ENCODE measurements at places on chromosomes 6 and 20. TPM values are rescaled to one million over a fixed set of nuclear protein-coding genes. Genes with fewer than 3 reads are reported as not detected.

GRCh38 chr6:101435038-101435437, 41.5 kb downstream of the GRIK2 start:
- H3K4me3 ChIP-seq = no peak overlapping the region
- peaks cover 17% of the 10 kb centered on the region for H3K36me3 ChIP-seq
- no peak overlapping the region for H3K27ac ChIP-seq
- no peak for DNase-seq
- H3K4me1 ChIP-seq = peaks cover 24% of the 10 kb centered on the region
- no peaks in the 10 kb centered on the region for H3K27me3 ChIP-seq

- peaks cover 3% of the 10 kb centered on the region for H3K27me3 ChIP-seq
- H3K27ac ChIP-seq = no peak overlapping the region
- no peaks in the 10 kb centered on the region for H3K4me1 ChIP-seq
- no peak for DNase-seq
- no peaks in the 10 kb centered on the region for H3K36me3 ChIP-seq
Observed at GRCh38 chr20:22619806-22620205, 35.4 kb upstream of the FOXA2 start.

GRCh38 chr6:121780325-121781321, 345.2 kb downstream of the GJA1 start:
- H3K4me1 ChIP-seq = no peaks in the 10 kb centered on the region
- DNase-seq = peak; percentile 71
- no peak overlapping the region for H3K27ac ChIP-seq
- H3K27me3 ChIP-seq = no peaks in the 10 kb centered on the region

- peaks cover 57% of the 10 kb centered on the region for H3K4me1 ChIP-seq
- peaks cover 19% of the 10 kb centered on the region for H3K36me3 ChIP-seq
- H3K27ac ChIP-seq = peak overlapping the region; percentile 91
- peak overlapping the region; percentile 58 for H3K4me3 ChIP-seq
- no peaks in the 10 kb centered on the region for H3K27me3 ChIP-seq
Observed at GRCh38 chr6:156021746-156022396, 566.2 kb upstream of the NOX3 start.

- DNase-seq = no peak
- H3K27ac ChIP-seq = peak overlapping the region; percentile 90
- no peak overlapping the region for H3K4me3 ChIP-seq
- no peaks in the 10 kb centered on the region for H3K36me3 ChIP-seq
- H3K27me3 ChIP-seq = no peaks in the 10 kb centered on the region
Observed at GRCh38 chr6:16419636-16420336, 181.4 kb downstream of the GMPR start.

The FAM209A gene
- total RNA-seq = not detected

DNA sequence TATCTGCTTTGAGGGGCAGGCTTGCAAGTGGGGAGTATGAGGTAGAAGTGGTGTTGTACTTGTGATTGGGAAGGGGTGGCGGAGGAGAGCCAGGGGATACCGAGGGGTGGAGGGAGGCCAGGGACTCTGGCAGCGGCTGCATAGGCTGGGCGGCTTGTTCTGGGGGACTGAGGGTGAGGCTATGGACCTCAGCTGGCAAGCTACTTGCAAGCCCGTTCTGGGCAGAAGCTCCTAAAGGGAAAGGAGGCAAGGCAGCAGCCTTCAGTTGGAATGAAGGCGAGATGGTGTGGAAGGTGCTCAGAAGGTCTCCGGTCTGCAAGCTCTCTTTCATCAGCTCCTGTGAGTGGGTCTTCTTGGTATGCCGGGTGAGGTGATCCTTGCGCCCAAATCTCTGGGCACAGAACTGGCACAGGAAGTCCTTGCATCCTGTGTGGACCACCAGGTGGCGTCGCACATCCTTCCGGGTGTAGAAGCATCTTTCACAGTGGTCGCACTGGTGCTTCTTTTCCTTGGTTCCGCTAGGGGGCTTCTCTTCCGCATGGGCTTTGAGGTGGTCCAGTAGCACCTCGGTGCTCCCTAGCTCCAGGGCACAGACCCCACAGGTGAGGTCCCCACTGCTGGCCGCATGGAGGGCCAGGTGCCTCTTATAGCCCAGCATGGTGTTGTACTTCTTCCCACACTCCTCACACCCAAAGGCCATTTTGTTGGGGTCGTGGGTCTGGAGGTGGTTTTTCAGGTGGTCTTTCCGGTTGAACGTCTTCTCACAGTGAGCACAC, 66.0 kb downstream of the PLAGL1 start:
- H3K4me1 ChIP-seq = no peaks in the 10 kb centered on the region
- H3K4me3 ChIP-seq = no peak overlapping the region

The ZNF318 gene
- total RNA-seq = 11.4 TPM

The GLP1R gene
- total RNA-seq = not detected

GRCh38 chr20:9807136-9807535, 31.7 kb downstream of the PAK5 start:
- DNase-seq = no peak
- no peaks in the 10 kb centered on the region for H3K36me3 ChIP-seq
- H3K27ac ChIP-seq = no peak overlapping the region
- H3K27me3 ChIP-seq = no peaks in the 10 kb centered on the region
- H3K4me3 ChIP-seq = no peak overlapping the region

- DNase-seq = no peak
- H3K27me3 ChIP-seq = peaks cover 8% of the 10 kb centered on the region
- H3K4me1 ChIP-seq = no peaks in the 10 kb centered on the region
- H3K27ac ChIP-seq = no peak overlapping the region
Observed at GRCh38 chr6:32439139-32439538, 548 bp upstream of the HLA-DRA start.

- no peak overlapping the region for H3K4me3 ChIP-seq
- H3K27me3 ChIP-seq = no peaks in the 10 kb centered on the region
- no peaks in the 10 kb centered on the region for H3K36me3 ChIP-seq
- DNase-seq = peak; percentile 19
Observed at GRCh38 chr6:96626759-96627364, 63.9 kb downstream of the FHL5 start.

DNA sequence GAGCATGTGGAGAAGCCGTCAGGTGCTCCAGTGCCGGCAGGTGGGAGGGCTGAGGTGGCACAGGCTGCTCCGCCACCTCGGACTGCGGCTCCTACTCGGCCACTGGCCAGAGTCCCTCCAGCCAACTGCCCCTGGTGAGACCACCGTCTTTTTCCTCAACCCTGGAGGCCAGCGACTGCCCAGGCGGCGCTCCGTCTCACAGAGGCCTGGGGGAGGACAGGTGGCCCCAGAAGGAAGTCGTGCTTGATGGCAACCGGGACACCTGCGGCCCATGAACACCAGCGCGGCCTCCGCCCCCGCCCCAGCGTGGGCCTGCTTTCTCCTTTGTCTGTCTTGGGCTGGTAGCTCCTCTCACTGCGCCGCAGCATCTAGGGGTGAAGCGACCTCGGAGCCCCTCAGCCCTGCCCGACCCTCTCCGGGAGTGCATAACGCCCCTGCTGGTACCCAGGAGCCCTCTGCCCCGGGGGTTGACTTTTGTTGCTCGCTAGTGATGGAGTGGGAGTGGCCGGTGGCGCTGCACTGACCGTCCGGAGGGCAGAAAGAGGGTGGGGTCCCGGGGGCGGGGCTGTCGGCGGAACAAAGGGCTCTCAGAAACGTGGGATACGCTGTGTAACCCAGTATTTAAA, 706 bp upstream of the TUBB2B start:
- H3K4me1 ChIP-seq = peaks cover 37% of the 10 kb centered on the region
- H3K27ac ChIP-seq = no peak overlapping the region
- DNase-seq = no peak

GRCh38 chr6:161050134-161050765, 58.7 kb downstream of the MAP3K4 start:
- no peak overlapping the region for H3K27ac ChIP-seq
- no peak overlapping the region for H3K4me3 ChIP-seq
- peaks cover 15% of the 10 kb centered on the region for H3K4me1 ChIP-seq
- no peaks in the 10 kb centered on the region for H3K27me3 ChIP-seq
- peaks cover 20% of the 10 kb centered on the region for H3K36me3 ChIP-seq

The EMILIN3 gene
- not detected for total RNA-seq

The CRISP3 gene
- not detected for total RNA-seq

DNA sequence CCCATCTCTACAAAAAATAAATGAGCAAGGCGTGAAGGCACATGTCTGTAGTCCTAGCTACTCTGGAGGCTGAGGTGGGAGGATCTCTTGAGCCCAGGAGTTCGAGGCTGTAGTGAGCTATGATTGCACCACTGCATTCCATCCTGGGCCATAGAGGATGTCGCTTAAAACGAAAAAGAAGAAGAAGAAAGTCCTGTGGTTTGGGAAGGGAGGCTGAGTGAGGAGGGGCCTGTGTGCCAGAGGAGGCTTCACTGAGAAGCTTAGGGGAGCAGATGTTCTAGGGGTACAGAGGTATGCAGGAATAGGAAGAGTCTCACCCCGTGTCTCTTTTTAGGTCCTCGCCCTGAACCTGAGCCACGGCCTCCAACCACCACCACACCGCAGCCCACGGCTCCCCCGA, 4.2 kb downstream of the MMP9 start:
- H3K4me1 ChIP-seq = peaks cover 11% of the 10 kb centered on the region
- no peak for DNase-seq
- no peak overlapping the region for H3K4me3 ChIP-seq
- H3K27me3 ChIP-seq = peaks cover 63% of the 10 kb centered on the region

- H3K27me3 ChIP-seq = no peaks in the 10 kb centered on the region
- no peak overlapping the region for H3K27ac ChIP-seq
- no peak overlapping the region for H3K4me3 ChIP-seq
- no peak for DNase-seq
- no peaks in the 10 kb centered on the region for H3K4me1 ChIP-seq
Observed at GRCh38 chr6:46748940-46749503, 2.3 kb downstream of the ANKRD66 start.

- H3K4me3 ChIP-seq = no peak overlapping the region
- H3K4me1 ChIP-seq = no peaks in the 10 kb centered on the region
- H3K27me3 ChIP-seq = no peaks in the 10 kb centered on the region
- DNase-seq = no peak
- no peak overlapping the region for H3K27ac ChIP-seq
Observed at GRCh38 chr6:6575143-6575542, 13.4 kb upstream of the LY86 start.

DNA sequence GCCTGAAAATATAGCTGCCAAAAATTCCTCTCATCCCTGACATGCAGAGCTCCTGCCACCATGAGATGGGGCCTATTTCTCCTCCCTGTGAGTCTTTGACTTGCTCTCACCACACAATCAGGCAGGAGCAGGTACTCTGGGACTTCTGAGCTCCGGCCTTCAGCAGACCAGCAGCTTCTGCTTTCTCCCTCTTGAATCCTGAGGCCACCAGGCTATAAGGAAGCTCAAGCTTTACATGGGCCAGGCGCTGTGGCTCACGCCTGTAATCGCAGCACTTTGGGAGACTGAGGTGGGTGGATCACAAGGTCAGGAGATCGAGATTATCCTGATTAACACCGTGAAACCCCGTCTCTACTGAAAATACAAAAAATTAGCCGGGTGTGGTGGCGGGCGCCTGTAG, 238.7 kb upstream of the RREB1 start:
- DNase-seq = no peak
- H3K36me3 ChIP-seq = no peaks in the 10 kb centered on the region
- H3K4me1 ChIP-seq = no peaks in the 10 kb centered on the region
- no peak overlapping the region for H3K4me3 ChIP-seq

The LGSN gene
- not detected for total RNA-seq

- no peaks in the 10 kb centered on the region for H3K36me3 ChIP-seq
- no peak overlapping the region for H3K4me3 ChIP-seq
- H3K27me3 ChIP-seq = no peaks in the 10 kb centered on the region
- H3K27ac ChIP-seq = no peak overlapping the region
- peaks cover 5% of the 10 kb centered on the region for H3K4me1 ChIP-seq
Observed at GRCh38 chr6:79557673-79558467, 20.6 kb upstream of the LCA5 start.

DNA sequence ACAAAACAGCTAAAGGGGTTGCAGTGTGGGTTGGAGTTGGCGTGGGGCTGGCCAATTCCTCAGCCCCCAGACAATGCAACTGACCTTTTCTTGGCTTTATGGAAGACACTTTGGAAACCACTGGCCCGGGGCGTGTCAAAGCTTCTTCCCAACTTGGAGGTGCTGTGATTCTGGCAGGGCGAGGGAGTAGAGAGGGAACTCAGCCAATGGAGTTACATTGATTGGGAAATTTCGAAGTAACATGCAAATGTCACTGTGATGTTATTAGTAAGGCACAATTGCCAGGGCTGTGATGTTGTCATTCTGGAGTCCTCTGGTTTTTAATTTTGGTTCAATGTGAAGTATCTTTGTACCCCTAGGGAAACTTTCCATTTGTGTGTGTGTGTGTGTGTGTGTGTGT, 41.5 kb upstream of the EPB41L1 start:
- no peak overlapping the region for H3K4me3 ChIP-seq
- no peaks in the 10 kb centered on the region for H3K36me3 ChIP-seq
- peaks cover 22% of the 10 kb centered on the region for H3K4me1 ChIP-seq
- no peak for DNase-seq

- H3K4me1 ChIP-seq = peaks cover 77% of the 10 kb centered on the region
- H3K27me3 ChIP-seq = peaks cover 4% of the 10 kb centered on the region
- H3K4me3 ChIP-seq = no peak overlapping the region
- H3K36me3 ChIP-seq = no peaks in the 10 kb centered on the region
- no peak overlapping the region for H3K27ac ChIP-seq
Observed at GRCh38 chr20:53937339-53937741, 133.1 kb downstream of the BCAS1 start.

- no peaks in the 10 kb centered on the region for H3K4me1 ChIP-seq
- H3K4me3 ChIP-seq = no peak overlapping the region
- no peak overlapping the region for H3K27ac ChIP-seq
- no peaks in the 10 kb centered on the region for H3K27me3 ChIP-seq
Observed at GRCh38 chr20:14826543-14827313, 489.3 kb upstream of the FLRT3 start.

The CST5 gene
- not detected for total RNA-seq

- peaks cover 44% of the 10 kb centered on the region for H3K4me1 ChIP-seq
- no peaks in the 10 kb centered on the region for H3K27me3 ChIP-seq
- H3K27ac ChIP-seq = no peak overlapping the region
- H3K36me3 ChIP-seq = peaks cover 10% of the 10 kb centered on the region
Observed at GRCh38 chr6:111724039-111724438, 118.4 kb upstream of the TRAF3IP2 start.

DNA sequence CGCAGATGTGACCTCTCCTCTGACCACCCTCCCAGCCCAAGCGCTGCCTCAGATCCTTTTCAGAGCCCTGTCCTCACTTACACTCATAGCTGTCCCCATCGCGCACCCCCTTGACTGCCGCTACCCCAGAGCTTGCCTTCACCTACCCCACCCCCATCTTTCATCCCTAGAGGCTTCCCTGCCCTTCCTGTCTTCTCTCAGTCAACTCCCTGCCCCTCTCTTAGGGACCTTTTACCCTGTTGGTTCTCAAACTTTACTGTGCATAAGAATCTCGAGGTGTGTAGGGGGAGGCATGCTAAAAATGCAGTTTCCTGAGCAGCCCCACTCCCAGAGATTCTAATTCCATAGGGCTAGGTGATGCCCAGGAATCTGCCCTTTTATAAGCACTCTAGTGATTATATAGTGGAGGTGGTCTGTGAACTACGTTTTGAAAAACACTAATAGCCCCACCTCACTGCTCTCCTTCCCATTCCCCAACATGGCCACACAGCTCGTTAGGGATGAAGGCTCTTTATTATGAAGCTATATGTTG, 725 bp downstream of the TM9SF4 start:
- peaks cover 48% of the 10 kb centered on the region for H3K4me1 ChIP-seq
- peak overlapping the region; percentile 96 for H3K4me3 ChIP-seq
- H3K27me3 ChIP-seq = no peaks in the 10 kb centered on the region
- H3K36me3 ChIP-seq = peaks cover 18% of the 10 kb centered on the region

GRCh38 chr6:142542704-142543233, 241.0 kb downstream of the ADGRG6 start:
- H3K27ac ChIP-seq = peak overlapping the region; percentile 63
- H3K36me3 ChIP-seq = no peaks in the 10 kb centered on the region
- no peaks in the 10 kb centered on the region for H3K27me3 ChIP-seq
- DNase-seq = peak; percentile 81
- peaks cover 17% of the 10 kb centered on the region for H3K4me1 ChIP-seq
